ENCODE measurements at places on chromosomes 2 and 18.

GRCh38 chr2:80231421-80231820, 73.1 kb downstream of the LRRTM1 start:
- DNase-seq: no peak

DNA sequence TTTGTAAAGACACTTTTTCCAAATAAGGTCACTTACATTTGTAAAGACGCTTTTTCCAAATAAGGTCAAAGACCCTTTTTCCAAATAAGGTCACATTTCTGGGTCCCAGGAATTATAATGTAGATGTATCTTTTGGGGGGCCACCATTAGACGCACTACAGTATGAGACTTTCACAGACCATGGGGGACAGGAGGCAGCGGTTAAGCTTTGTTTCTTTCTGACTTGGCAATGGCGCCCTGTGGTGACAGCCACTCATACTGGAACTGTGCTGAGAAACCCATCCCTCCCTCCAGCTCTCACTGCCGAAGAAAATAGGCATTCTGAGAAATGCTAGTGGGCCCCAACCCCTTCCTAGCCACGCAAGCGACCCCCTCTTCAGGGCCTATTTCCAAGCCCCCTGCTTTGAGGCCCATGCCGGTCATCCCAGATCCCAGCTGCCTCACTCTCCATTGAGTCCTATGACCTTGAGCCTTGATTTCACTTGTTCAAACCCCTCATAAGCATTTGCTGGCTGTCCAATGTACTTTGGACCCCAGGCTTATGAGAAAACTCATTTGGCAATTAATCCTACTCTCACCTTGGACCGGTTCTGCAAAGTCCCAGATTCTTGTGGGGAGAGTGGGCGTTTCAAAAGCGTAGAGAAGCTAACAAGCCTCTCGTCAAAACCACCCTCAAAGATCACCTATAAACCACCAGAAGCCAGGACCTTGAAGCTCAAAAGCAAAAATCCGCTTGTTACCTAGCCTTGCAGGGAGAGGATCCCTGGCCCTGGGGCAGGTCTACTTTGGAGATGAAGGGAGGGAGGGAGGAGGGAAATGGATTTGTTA, 11.3 kb upstream of the SPATA3 start:
- DNase-seq: no peak

DNA sequence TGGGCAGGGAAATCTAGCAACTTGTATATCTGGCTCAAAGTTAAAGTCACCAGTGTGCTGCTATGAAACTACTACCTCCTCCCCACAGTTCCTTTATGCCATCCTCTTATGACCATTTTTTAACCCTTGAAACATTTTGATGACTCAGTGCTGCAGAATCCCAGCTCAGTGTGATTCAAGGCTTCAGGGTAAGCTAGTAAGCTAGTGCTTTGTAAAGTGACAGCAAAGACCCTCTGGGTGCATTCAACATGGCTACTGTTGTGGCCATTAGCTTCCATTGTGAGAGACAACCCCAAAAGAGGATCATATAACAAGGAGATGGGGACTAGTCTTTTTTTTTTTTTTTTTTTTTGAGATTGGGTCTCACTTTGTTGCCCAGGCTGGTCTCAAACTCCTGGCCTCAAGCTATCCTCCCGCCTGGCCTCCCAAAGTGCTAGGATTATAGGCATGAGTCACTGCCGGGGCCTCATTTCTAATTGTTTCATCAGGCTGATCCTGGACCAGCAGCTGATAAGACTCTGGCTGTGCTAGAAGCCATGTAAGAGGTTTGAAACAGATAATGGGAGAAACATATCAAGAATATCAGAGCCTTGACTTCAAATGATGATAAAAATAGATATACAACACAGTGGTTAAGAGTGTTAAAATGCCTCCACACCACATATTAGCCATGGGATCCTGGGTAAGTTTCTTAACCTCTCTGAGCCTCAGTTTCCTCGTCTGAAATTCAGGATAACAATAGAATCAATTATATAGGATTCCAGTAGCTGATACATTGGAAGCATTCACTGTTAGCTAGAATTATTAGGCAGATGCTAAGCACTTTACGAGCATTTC, 65.7 kb upstream of the RTN4 start:
- no peak for DNase-seq

- no peak for DNase-seq
These were observed 145.4 kb upstream of the SPOPL start for GRCh38 chr2:138356178-138356577.

GRCh38 chr18:10169064-10169562, 255.3 kb downstream of the VAPA start:
- DNase-seq: no peak

- DNase-seq: no peak
These were observed 766.2 kb upstream of the TMEFF2 start for GRCh38 chr2:192960945-192961344.

DNA sequence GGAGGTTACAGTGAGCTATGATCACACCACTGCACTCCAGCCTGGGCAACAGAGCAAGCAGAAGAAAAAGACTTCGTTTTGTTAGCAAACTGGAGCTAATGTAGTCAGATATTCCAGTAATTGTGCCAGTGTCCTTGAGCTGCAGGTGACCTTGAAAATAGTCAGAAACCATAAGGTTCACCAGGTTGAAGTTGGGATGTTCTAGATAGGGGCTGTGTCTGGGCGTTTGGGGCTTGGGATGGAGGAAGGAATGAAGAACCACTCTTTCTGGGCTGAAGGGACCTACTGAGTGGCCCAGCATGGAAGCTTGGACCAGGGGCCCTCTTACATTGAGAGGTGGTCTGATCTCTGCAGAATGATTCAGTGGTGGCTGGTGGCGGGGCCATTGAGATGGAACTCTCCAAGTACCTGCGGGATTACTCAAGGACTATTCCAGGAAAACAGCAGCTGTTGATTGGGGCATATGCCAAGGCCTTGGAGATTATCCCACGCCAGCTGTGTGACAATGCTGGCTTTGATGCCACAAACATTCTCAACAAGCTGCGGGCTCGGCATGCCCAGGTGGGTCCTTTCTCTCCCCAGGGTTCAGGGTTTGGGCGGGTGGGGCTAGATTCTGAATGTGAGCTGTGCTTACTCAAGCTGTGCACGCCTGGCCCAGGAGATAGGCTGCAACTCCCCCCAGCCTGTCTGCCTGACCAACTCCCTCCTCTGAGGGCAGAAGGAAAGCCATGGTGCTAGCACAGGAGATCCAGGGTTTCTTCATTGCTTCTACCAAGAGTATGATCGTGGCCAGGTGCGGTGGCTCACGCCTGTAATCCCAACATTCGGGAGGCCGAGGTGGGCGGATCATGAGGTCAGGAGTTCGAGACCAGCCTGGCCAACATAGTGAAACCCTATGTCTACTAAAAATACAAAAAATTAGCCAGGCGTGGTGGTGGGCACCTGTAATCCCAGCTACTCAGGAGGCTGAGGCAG, 17.1 kb downstream of the CCT7 start:
- DNase-seq: no peak

All from non-pigmented ciliary epithelial cell (primary cell).